Activated CD4-positive, alpha-beta T cell treated with anti-CD3 and anti-CD28 coated beads, Interleukin-2, amount 50 U/mL, for 24 hours (primary cell): ENCODE measurements at places on chromosomes 2 and 18.

DNA sequence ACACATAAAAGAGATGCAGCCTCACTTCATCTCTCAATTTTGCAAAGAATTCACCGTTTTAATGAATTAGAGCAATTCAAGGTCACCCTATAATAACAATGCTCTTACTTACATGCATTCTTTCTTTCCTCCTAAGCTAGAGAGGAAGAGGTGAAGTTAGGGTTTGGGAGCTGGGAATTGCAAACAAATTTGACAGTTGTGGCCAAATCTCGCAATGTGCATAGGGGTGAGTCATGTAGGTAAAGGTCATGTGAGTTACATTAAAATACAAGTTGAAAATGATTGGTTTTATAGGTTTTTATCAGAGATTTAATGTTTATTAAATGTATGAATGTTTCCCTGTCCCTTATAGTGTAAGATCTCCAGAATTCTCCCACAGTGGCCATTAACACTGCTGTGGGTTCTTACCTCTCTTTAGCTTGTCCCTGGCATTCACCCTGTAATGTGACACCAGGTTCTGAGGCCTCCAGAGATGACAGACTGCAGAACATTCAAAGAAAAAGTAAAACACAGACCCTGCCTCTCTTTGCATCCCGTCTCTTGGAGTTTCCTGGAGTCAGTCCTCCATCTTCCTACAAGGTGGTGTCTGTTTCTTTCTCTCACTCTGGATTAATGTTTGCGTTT is 53.7 kb upstream of the LGALSL start:
- DNase-seq, result no peak

- no peak for DNase-seq
Measured at GRCh38 chr2:212428681-212429478, 109.7 kb downstream of the ERBB4 start.

DNA sequence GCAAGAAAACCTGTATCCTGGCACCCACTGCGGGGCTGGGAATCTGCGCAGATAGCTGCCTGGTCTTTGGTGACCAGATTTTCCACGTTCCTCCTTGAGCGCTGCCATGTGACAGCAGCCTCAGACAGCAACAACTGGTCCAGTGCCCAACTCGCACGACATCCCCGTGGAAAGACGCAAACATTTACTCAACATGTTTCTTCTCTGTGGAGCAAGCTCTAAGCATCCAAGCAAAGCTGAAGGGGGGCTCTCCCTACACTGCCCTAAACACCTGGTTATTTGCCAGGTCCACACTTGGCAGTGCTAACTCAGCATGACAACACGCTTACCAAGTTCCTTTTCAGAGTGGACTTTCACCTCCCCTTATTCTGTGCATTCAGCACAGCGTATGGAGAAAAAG is 11.3 kb downstream of the ZNF516 start:
- no peak for DNase-seq

DNA sequence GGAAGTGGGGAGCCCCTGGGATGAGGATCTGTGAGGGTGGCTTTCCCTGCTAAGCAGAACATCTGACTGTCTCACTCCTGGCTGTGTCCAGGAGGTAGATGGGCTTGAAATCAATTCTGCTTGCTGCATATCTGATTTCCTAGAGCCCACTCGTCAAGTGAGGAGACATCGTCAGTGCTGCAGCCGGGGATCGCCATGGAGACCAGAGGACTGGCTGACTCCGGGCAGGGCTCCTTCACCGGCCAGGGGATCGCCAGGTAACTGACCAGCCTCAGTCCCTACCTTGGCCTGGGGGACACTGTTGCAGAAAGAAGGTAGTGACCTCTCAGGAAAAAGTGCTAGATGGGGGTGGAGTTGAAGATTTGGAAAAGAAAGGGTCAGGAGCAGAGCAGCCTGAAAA is 31.3 kb downstream of the CNGA3 start:
- DNase-seq, result no peak

GRCh38 chr2:159072795-159073194 is 104.4 kb downstream of the TANC1 start:
- DNase-seq, result no peak

DNA sequence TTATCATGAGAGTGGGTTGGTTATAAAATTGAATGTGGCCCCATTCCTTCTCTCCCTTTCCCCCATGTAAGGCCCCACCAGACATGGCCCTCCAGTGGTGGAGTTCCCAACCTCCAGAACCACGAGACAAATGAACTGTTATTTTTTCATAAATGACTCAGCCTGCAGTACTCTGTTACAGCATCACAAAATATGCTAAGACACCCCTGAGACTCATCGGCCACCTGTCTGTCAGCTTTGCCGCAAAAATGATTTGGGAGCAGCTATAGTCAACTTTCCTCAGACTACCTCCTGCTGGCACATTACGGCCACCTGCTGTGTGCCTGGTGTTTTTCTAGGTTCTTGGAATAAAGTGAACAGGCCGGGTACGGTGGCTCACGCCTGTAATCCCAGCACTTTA is 21.4 kb upstream of the C1QL2 start:
- no peak for DNase-seq

DNA sequence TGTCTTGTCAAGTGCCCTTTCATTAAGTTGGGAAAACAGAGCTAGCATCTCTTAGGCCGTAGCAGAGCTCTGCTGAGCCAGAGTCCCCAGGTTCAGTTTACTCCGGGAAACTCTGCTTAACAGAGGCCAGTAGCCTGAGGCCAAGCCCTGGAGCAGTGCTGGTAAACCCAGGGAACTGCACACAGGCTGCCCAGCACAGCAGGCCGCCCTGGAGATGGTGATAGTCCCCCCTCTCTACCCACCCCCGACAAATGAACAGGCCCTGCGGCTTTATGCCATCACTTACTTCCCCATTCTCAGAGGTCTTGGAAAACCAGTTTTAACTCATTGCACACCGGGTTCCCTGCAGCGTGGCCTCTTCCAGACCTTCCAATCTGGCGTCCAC is 3.5 kb downstream of the CNNM4 start:
- DNase-seq, result no peak

DNA sequence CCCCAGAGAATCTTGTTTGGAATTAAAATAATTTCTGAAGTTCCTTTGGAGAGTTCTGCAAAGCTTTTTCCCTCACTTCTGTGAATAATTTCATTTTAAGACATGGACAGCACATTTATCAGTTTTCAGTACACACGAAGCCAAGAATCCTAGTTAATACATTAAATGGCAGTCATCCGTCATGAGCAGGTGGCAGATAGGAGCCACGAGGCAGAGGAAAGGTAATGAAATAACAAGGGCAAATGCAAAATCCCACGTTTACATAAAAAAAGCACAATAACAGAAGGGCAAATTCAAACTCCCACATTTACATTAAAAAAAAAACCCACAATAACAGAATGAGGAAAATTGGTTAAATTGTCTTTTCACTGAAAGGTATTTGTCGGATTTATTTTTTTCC is 25.9 kb upstream of the SNTG2 start:
- no peak for DNase-seq

- DNase-seq, result no peak
Measured at GRCh38 chr2:233482616-233483015, 84.0 kb downstream of the USP40 start.

- peak; percentile 59 for DNase-seq
Measured at GRCh38 chr2:70124983-70125480, 37.8 kb downstream of the PCBP1 start.

- no peak for DNase-seq
Measured at GRCh38 chr18:63320975-63321265, 1.4 kb upstream of the BCL2 start.

- DNase-seq, result peak; percentile 66
Measured at GRCh38 chr2:241309684-241310117, 5.8 kb downstream of the HDLBP start.

- no peak for DNase-seq
Measured at GRCh38 chr2:27378096-27378808, 2.3 kb downstream of the ZNF513 start.

- no peak for DNase-seq
Measured at GRCh38 chr2:111708476-111709180, 175.4 kb downstream of the ANAPC1 start.

DNA sequence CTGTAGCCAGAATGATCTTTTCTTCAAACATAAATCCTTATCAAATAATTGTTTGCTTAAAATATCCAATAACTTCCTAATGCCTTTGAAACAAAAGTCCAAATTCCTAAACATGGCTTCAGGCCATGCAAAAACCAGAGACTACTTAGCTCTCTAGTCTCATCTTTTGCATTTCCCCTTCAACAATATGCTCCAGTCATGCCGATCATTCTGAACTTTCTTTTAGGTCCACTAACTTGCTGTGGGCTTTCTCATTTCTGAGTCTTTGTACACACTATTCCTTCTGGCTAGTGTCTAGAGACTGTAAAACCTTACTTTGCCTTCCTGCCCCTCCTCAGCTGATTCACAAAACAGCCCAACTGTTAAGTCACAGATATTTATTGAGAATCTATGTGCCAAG is 51.5 kb downstream of the VIL1 start:
- no peak for DNase-seq

- no peak for DNase-seq
Measured at GRCh38 chr2:231490801-231491200, 26.5 kb upstream of the NCL start.

DNA sequence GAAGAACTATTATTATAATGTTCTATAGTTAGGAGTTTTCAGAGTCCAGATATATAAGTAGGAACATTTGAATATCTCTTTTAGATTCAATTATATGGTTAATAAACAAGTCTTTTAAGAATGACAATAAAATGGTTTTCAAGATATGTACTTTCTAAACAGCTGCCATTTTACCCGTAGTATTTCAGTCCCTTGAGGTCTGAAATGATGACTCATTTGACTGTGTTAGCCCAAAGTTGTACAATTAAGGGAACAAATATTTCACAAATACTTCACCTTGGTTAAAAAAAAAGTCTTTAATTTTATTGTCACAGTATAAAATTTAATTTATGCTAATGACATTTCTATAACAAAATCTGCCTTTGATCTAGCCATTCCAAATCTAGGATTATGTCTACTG is 91.6 kb upstream of the TANK start:
- no peak for DNase-seq

DNA sequence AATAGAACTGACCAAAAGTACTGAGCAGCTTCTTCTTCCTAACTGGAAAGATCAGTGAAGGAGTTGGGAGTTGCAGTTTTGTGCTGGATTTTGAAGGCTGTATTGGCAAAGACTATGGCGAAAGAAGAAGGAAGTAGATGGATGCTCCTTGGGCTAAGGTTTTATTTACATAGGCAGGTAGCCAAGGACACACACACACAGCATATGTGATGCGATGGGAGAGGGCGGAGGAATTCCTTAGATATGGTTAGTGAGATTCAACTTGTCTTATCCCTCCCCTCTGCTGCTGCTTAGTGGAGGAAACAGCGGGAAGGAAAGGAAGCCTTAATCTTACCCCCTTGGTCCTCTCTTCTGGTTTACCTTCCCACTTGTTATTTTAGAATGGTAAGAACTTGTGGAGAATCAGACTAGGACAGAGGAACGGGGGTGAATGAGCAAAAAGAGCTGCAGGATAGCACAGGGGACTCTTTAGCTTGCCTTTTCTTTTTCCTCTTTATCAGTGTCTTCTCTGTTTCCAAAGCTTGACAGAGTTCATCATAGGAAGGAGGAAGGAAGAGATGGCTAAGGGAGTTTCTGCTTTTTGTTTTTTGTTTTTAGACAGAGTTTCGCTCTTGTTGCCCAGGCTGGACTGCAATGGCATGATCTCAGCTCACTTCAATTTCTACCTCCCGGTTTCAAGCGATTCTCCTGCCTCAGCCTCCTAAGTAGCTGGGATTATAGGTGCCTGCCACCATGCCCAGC is 87.9 kb downstream of the OSBPL6 start:
- no peak for DNase-seq

DNA sequence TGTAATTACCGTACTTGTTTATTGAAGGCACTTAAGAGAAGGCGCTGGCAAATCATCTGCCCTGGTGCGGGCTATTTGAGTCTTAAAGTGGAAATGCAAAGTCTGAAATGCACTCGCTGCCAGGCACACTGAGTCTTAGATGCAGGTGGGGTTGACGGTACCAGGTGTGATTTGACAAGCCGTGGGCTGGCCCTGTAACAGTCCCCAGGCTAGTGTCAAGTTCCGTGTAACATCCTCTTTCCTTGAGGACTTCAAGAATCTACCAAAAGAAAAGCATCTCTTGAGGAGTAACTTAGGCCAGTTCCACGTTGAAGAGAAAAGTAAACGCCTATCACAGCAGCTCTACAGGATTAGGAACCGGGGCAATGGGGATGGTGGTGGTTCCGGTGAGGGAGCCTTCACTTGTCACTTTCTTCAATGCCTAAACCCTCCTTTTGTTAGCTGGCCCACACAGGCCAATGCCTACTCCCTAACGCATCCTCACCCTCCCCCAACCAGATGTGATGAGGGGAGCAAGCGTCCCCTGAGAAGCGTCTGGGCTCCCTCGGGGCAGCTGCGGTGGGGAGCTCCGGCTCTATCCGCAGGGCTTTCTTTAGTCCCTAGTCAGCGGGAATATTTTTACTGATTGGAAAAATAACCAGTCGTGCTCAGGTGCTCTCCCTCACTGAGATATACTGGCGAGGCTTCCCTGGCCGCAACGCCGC is 1.5 kb upstream of the UGP2 start:
- DNase-seq, result no peak

DNA sequence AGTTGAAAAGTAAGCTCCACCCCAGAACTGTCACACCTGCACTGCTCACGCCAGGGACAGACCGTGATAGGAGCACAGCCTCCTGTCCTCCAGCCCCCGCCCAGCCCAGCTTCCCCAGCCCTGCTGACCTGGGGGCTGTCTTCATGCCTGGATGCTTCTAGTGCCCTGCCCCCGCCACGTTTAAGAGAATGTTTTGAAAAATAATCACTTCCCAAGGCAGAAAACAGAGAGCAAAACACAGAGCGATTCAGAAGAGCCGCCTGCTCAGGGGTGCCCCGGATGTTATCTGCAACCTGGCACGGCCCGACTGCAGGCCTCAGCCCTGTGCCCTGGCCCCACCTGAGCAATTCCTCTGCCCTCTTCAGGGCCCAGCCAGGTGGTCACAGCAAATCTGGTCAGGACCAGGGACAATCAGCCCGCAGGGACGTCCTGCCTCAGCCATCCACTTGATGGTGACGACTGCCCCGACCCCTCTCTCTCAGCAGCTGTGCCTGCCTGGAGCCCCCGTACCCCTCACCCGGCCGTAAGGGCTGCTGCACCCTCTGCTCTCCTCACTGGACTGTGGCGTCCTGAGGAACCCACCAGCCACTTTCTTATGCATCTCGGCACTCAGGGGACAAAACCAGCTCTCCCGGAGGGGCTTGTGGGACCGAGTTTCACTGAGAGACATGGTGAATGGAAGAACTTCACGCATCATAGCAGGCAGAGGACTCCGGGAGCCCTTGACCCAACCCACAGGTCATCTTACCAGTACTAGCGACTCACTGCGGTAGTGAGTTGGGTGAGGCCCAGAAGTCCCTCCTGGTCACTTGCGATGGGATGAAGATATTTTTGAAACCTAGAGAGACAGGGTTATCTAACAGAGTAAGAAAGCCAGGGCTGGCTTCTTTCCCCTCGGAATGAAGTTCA is 30.2 kb downstream of the ADI1 start:
- DNase-seq, result no peak

DNA sequence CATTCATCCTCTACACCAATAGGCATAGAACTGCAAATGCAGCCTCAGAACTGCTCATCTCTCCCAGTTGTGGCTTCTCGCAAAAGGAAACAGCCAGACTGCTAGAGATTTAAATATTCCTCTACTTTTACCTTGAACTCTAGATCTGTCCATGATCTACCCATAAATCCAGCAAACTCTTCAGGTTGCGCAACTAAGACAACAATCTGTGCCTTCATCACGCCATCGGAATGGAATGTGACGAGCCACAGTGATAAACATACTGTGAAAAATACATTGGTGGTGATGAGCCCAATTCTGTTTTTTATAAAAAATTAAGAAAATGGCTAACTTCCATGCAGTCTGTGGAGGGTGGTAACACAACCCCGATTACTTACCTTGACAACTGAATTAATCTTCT is 626.7 kb downstream of the LRRTM4 start:
- no peak for DNase-seq

- no peak for DNase-seq
Measured at GRCh38 chr2:61371027-61371426, 99.9 kb downstream of the USP34 start.
